ENCODE measurements at places on chromosomes 12 and 14.
A peak's percentile ranks its signal among the peaks of the same experiment; 100 is the strongest.

GRCh38 chr14:83632375-83632774, 1897.6 kb upstream of the FLRT2 start:
- no peak for DNase-seq

DNA sequence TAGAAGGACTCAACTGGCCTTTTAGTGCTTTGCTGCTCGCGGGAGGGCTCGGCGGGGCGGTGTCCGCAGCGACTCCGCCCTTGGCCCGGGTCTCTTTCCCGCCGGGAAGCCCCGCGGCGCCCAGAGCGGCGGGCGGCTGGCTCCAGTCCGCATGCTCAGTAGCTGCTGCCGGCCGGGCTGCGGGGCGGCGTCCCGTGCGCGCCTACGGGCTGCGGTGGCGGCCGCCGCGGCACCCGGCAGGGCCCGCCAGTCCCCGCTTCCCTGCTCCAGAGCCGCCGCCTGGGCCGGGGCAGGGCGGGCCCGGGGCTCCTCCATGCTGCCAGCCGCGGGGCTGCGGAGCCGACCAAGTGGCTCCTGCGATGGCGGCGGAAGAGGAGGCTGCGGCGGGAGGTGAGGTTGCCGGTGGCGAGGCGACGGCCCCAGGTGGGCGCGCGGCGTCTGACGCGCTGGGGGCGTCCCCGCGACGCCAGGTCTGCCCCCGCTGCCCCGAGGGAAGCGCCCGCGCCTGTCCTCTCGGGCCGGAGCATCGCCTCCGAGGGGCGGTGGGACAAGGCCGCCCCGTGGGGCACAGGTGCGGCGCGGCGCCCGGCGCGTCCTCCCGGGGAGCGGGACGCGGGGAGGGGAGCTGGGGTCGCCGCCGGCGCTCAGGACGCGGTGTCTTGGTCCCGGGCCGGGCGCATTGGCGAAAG, at the start of gene BMAL2:
BMAL2 (plus strand) TSS at position 123 of the 689 bp plus-strand sequence; CDS start at position 360, 237 bp downstream.
- DNase-seq: peak; percentile 86

DNA sequence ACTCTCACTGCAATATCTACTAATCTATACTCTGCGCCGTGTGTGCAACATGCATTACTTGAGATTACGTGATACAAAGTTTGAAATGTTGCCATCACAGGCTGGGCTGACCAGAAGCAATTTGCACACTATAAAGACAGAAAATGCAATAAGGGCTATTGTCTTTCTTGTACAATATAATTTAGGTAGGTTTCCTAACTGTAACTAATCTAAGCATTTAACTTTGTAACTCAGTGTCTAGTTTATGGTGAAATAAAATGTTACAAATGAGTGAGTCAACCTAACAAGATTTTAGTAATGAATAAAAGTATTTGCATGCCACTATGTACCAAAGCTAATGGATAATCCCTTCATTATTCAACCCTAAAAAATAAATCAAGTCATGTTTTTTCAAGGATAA, 57.8 kb downstream of the LRP6 start:
- no peak for DNase-seq

- DNase-seq: no peak
Measured at GRCh38 chr12:82329508-82329907, 28.7 kb downstream of the CCDC59 start.

GRCh38 chr14:99908653-99909250, 115.5 kb downstream of the EML1 start:
- no peak for DNase-seq

GRCh38 chr12:90067791-90068190, 359.2 kb upstream of the ATP2B1 start:
- DNase-seq: no peak

GRCh38 chr12:108895220-108895802, 15.4 kb downstream of the DAO start:
- DNase-seq: no peak

GRCh38 chr14:52129721-52130120, 60.9 kb upstream of the NID2 start:
- DNase-seq: no peak

DNA sequence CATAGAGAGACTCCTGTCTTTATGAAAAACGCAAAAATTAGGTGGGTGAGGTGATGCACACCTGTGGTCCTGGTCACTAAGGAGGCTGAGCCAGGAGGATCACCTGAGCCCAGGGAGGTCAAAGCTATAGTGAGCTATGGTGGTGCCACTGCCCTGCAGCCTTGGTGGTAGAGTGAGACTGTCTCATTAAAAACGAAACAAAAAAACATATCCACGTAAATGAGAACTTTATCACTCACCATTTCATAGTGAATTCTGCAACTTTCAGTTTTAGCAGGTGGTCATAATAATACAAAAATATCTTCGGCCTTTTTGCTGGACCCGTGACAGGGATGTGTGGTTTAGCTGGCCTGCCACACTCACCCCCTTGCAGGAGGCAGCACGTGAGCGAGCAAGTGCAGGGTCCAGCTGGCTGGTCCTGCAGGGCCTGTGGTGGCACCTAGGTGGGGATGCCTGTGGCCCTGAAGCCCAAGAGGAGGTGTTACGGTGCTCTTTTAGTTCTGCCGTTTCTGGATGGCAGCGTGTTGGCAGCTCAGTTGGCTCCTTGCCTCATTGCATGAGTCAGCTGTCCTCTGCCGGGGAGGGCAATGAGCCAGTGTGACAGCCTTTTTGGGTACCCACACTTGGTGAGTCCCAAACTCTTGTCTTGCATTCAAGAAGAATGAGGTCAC, 1330.7 kb upstream of the TMEM132C start:
- no peak for DNase-seq

- no peak for DNase-seq
Measured at GRCh38 chr12:129599406-129599805, 304.4 kb downstream of the TMEM132D start.

DNA sequence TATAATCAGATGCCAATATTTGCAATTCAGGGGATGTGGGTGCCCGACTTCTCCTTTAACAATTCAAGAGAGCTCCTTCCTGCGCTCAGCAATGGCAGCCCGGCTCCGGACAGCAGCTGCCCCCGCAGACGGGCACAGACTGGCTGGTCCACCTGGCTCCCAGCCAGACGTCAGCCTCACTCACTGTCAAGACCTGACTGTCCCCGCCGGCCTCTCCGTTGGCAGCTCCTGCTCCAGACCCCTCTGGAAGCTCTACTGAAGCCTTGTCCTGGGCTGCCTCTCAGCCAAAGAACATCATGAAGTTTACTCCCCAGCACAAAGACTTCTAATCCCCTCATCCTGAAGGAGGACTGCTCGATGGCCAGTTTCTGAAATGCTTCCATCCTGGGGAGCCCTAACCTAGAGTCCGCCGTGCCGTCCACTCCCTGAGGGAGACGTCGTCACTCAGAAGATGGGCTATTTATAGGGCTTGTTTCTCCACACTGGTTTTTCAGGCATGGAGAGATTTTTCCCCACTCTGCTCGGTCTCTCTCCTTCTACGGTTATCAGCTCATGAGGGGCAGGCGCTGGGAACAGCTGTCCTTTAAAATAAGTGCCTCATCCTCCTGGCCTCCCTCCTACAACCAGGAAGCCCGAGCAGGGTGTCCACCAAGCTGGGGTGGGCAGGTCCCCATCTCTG, 126.2 kb downstream of the RFLNA start:
- DNase-seq: no peak

GRCh38 chr12:79374545-79374944, 316.2 kb downstream of the PAWR start:
- no peak for DNase-seq

- DNase-seq: no peak
Measured at GRCh38 chr12:120479458-120479857, 9.9 kb upstream of the SRSF9 start.

GRCh38 chr14:85471744-85472143, 58.2 kb upstream of the FLRT2 start:
- peak; percentile 64 for DNase-seq

- DNase-seq: peak; percentile 77
Measured at GRCh38 chr12:50050410-50051098, 6.8 kb upstream of the ASIC1 start.

DNA sequence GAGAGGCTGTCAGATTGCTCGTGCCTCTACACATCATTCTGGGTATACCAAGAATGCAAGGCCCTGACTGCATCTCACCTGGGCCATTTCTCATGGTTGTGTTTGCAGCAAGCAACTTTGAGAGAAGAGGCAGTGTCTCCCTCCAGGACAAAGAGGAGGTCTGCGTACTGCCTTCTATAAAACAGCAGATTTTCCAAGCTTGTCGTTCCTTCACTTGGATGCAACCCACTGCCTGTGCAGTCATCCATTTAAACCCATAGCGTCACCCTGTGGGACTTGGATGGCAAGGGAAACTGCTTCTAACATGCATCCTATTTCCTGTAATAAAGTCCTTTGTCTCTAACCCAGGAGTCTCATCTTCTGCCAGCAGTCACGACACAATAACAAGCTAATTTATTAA, 1.3 kb downstream of the POMT2 start:
- no peak for DNase-seq

DNA sequence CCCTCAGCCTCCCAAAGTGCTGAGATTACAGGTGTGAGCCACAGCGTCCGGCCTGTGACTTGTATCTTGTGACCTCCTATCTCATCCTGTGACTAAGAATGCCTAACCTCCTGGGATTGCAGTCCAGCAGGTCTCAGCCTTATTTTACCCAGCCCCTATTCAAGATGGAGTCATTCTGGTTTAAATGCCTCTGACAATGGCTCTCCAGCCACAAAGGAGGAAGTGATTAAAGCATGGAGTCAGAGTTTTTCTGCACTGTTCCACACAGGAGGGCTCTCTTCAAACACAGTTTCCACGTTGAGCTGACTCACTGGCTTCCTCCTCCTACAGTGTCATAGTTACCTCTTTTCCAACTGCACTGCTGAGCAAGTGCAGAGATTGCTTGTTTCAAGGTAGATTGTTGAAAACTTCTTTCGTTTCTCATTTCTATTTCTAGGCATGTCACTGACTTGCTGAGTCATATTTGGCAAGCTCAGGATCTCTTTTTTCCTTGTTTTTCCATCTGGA, 383.8 kb downstream of the PCNX1 start:
- peak; percentile 59 for DNase-seq

DNA sequence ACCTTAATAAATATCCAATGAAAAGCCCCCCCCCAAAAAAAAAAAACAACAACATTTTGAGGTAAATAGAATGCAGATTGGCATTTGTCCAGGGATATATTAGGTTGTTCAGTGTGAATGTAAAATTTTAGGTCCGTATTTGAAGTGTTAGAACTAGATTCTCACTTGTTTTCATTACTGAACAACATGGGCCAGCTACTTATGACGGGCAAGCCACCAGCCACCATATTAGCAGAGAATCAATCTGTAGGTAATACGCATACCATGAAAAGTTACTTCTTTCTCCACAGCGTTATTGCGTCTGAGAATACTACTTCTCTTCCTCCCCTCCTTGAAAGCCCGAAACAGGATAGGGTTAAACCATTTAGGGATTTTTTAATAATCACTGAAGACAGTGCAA, 5.4 kb downstream of the FLRT2 start:
- DNase-seq: no peak

DNA sequence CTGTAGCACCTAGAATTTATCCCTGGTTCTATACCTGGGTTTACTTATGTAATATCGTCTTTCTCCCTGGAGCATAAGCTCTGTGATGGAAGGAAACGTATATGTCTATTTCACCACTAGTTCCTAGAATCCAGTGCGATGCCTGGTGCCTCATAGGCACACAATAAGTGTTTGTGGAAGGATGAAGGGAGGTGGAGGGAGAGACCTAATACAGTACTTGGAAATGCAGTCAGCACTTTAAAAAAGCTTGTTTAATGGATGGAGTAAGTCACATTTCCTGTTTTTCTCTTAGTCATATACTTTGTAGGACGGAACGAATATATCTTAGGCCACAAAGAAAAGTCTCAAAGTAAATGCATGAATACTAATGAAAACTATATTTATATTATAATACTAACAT, 186.5 kb upstream of the HMGA2 start:
- DNase-seq: no peak

- DNase-seq: no peak
Measured at GRCh38 chr12:6084969-6085450, 39.5 kb downstream of the VWF start.

DNA sequence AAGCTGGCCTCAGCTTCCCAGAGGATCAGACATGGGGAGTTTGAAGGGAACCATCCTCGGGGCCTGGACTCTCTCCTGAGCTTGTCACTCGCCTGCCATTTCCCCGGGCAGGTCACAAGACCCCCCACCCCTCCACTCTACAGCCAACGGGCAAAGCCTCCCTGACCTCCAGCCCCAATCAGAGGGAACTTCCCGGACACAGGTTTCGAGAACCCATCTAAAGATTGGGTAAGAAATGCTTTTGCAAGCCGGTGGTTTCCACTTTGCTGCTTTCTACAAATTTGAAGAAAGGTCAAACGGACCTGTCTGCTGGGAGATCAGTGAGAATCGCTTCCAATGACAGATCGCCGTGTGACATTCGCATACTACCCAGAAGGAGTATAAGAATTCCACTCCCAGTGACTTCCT, 89.6 kb downstream of the SCARB1 start:
- no peak for DNase-seq

- peak; percentile 5 for DNase-seq
Measured at GRCh38 chr12:581321-581720, 81.9 kb downstream of the NINJ2 start.

GRCh38 chr14:81474685-81475324, 58.8 kb downstream of the SEL1L start:
- no peak for DNase-seq

DNA sequence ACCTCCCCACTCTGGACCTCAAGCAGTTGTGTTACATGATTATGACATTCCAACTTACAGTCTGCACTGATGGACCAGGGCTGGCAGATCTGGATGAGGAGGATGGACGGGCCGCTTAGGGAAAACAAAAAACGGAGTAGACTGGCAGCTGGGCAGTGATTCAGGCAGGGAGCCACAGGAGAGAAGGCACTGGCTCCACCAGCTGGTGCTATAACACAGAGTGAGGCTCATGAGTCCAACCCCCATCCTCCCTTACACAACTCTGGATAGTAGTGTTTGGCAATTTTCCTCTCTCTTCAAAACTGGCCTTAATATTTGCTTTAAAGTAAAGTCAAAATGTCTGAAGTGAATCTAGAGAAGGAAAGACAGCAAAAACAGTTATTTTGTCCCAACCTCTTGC, 9.7 kb upstream of the RIC8B start:
- DNase-seq: no peak

DNA sequence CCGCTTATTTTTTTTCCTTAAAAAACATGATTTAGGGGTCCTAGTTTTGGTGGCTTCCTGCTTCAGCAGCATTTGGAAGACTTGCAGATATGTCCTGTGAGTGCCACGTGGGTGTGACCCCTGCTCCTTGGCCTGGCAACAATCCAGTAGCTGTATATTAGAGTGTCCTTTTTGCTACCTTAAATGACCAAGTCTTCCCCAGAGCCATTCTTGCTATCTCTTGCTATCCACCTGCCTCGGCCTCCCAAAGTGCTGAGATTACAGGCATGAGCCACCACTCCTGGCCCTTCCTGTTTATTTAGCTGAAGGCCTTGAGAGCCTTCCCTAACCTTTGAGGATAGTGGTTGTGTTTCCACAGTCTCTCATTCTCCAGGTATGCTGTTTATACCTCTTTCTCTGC, 17.0 kb downstream of the TPCN1 start:
- no peak for DNase-seq

GRCh38 chr12:105970885-105971284, 167.9 kb downstream of the NUAK1 start:
- no peak for DNase-seq

- no peak for DNase-seq
Measured at GRCh38 chr12:105814283-105814682, 324.5 kb downstream of the NUAK1 start.

- peak; percentile 74 for DNase-seq
Measured at GRCh38 chr14:38951451-38951850, 151.6 kb downstream of the SEC23A start.

- DNase-seq: no peak
Measured at GRCh38 chr12:11894890-11895289, 175.8 kb upstream of the BCL2L14 start.

- no peak for DNase-seq
Measured at GRCh38 chr12:116765271-116765670, 27.2 kb downstream of the RNFT2 start.

GRCh38 chr12:6899427-6899826, 5.2 kb upstream of the LRRC23 start:
- no peak for DNase-seq

Measured in AG20443 (cell line).